ENCODE measurements at places on chromosomes 2 and 18.

DNA sequence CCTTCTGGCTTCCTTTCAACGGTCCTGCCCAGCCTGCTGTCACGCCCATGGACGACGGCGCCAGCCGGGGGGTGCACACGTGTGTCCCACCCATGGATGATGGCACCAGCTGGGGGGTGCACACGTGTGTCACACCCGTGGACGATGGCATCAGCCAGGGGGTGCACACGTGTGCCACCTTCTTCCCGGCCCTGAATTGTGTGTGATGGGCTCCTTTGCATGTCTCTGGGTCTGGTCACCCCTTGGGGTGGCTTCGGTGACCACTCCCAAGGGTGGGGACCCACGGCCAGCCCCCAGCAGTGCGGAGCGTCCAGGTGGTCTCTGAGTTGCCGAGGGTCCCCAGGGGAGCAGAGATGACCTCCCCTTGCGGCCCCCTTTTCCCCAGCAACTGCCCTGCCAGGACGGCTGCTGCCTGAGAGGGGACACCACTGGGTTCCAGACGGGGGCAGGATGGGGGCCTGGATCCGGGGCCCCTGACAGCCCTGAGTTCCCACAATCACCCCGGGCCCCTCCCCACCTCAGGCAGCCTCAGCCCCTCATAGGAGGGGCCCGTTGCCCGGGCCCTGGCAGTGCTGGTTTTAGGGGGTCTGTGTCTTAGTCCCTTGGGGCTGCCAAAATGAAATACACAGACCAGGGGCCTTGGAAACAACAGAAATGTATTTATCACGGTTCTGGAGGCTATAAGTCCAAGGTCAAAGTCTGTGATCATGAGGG, 9.4 kb downstream of the NEU4 start:
- no peak for DNase-seq

GRCh38 chr18:51051105-51051712, 21.2 kb downstream of the SMAD4 start:
- DNase-seq, result no peak

GRCh38 chr18:28650860-28651259, 473.9 kb upstream of the CDH2 start:
- no peak for DNase-seq

- DNase-seq, result no peak
Measured at GRCh38 chr2:161165266-161165665, 5.0 kb downstream of the TANK start.

DNA sequence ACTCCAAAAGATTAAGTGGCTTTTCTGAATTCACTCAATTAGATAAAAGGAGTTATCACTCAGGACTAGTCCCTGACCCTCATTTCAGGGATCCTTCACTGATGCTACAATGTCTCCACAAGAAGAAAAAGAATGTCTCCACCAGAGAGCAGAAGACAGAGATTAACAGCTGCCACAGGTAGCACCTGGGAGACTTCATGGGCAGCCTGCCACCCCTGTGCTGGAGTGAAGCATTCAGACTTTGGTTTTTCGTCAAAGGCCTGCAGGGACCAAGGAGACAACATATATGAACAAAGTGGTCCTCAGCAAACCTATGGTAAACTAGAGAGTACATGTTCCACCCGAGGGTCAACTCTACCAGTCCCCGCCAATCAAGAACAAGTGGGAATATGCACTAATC, 197.0 kb upstream of the ACVR2A start:
- no peak for DNase-seq
